K562 (cell line): ENCODE measurements at places on chromosomes 11 and 22. TPM values are rescaled to one million over a fixed set of nuclear protein-coding genes. Genes with fewer than 3 reads are reported as not detected.
A peak's percentile ranks its signal among the peaks of the same experiment; 100 is the strongest.

CCDC116 gene
- 11.3 and 15.6 TPM in 2 replicates for total RNA-seq

MTMR3 gene
- total RNA-seq: 12.3 and 13.6 TPM in 2 replicates

PLEKHB1 gene
- 0.27 and 0.62 TPM in 2 replicates for total RNA-seq

CASP4 gene
- total RNA-seq: 0.27 and 1.2 TPM in 2 replicates

C11orf65 gene
- total RNA-seq: 0.81 and 1.1 TPM in 2 replicates

DNA sequence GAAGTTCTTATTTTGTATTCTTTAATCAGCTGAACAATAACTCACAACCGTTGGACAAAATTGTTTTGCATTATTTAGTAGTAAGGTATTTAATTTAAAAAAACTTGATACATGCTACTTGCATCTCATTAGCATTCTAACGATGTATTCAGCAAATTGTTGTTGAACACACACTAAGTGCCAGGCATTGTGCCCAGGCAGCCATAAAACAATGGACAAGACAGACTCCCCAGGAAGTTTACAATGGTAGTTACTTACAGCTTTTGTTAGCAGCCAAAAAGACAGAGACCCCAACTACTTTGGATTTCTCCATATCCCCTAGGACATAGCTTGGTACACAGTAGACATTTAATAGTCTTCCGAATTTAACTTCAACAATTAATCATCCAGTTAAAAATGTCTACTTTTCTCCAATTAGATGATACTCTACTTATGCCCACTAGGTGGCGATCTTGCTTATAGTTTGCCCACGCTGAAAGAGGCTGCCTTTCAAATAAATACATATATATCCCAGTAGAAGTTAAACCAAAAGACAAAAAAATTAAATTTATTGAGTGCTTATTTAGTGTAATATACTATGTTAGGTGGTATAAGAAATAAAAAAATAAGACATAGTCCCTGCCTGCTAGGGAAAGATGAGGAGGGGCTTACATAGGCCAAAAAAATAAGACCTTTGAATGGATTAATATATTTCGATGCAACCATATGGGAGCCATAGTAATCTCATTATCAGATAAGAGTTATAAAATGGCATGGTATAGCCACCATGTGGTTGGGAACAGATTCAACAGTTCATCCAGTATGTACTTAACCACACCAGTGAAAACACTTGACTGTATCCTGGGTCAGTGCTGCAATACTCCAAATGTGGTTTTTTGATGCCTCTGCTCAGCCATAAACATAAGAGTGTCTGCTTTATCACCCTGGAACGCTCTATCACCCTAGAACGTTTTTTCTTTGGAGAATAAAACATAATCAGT is 2.0 kb upstream of the FJX1 start:
- DNase-seq: peak; percentile 53
- H3K4me3 ChIP-seq: no peak overlapping the region
- no peak overlapping the region for H3K27ac ChIP-seq
- peaks cover 35% of the 10 kb centered on the region for H3K27me3 ChIP-seq
- H3K4me1 ChIP-seq: peaks cover 24% of the 10 kb centered on the region
